Thyroid gland (tissue), 4 donors: ENCODE measurements at places on chromosomes 12 and 14. TPM values are rescaled to one million over a fixed set of nuclear protein-coding genes. Genes with fewer than 3 reads are reported as not detected.
A peak's percentile ranks its signal among the peaks of the same experiment; 100 is the strongest.

PLEK2 gene
- total RNA-seq: 66.2 TPM

PRIMA1 gene
- total RNA-seq: 0.33 TPM

INHBE gene
- not detected for total RNA-seq

MAGOHB gene
- total RNA-seq: 13.9 TPM

RAB3IP gene
- total RNA-seq: 25.2 TPM

LMO3 gene
- 196 TPM for total RNA-seq

GPR68 gene
- total RNA-seq: not detected

DNA sequence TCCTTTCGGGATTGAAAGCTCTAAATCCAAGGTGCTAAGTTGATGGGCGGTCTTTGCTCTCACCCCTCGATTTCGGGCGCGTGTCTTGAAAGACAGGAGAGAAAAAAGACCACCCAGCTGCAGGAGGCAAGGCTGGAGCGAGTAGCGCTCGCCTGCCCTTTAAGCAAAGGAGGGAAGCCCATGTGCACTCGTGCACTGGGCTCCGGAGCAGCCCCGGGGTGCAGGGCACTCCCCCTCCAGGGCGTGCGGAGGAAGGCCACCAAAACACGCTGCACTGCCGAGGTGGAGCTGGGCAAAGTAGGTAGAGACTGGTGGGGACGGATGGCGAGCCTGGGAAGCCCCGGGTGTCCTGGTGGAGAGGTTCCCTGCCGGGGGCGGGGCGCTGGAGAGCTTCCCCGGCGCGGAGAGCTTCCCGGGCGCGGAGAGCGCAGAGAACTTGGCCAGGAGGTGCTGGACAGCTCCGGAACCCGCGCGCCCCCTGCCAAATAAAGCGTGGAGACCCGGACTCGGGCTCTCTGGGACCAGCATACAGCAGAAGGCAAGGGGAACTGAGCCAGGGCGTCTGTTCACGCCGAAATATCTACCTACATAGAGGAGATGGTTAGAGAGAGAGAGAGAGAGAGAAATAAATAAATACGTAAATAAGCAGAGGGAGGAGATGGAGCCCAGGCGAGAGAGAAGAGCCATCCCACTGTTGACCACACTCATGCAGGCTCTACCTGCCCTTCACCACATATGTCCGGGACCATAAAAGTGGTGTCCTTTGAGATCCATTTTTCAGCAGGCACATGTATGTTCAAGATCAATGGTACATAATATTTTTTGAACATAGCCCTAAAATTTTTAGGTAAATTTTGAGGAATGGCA, 662 bp upstream of the NELL2 start:
- DNase-seq: peak; percentile 61

DNA sequence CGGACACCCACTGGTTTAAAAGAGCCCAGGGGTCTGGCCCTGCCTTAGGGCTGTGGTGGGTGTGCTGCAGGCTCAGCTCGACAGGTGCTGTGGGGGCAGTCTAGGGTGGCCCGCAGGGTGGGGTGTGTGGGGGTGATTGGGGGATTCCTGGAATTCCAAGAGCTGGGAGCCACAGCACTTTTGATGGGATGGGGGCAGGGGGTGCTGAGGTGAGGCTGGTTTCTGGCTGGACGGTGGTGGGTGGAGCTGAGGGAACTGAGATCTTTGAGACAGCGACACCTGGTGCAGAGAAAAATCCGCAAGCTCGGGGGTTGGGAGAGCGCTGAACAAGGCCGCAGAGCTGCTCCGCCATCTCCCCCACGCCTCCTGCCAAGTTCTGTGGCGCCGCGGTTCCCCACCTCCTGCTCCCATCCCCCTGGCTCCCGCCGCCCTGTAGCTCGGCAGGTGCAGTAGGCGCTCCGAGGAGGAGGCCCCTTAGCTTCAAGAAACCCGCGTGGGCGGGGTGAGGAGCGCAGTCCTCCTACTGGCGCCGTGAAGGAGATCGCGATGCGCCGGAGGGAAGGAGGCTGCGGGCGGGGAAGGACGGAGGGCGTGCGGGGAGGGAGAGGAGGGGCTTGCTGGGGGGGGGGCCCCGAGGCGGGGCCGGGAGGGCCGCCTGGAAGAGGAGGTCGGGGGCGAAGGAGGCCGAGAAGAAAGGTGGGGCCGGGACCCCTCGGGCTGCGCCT, 1.3 kb upstream of the TEDC1 start:
- DNase-seq: peak; percentile 96

DNA sequence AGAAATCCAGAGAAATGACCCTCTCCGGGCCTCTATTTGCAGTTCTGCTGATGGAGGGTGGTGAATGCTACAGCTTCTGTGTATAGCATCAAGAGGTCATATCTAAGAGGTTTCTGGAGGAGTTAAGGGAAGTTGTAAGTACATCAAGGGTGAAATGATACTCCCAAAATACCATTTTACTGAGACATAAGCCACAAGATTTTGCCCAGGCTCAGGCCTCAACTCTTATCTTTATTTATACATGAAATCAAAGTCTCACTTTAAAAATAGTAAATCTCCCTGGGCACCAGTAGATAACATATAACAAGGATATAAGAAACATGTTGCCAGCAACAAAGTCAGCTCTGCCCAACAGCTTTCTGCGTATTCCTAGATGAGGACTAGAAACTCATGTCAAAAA, 40.4 kb downstream of the NIN start:
- no peak for DNase-seq

- DNase-seq: no peak
Observed at GRCh38 chr12:2733493-2734355, 61.0 kb upstream of the FKBP4 start.

- no peak for DNase-seq
Observed at GRCh38 chr14:104856869-104857860, 7.9 kb upstream of the CEP170B start.

GRCh38 chr12:70919176-70919575, 1.4 kb downstream of the PTPRR start:
- DNase-seq: no peak

DNA sequence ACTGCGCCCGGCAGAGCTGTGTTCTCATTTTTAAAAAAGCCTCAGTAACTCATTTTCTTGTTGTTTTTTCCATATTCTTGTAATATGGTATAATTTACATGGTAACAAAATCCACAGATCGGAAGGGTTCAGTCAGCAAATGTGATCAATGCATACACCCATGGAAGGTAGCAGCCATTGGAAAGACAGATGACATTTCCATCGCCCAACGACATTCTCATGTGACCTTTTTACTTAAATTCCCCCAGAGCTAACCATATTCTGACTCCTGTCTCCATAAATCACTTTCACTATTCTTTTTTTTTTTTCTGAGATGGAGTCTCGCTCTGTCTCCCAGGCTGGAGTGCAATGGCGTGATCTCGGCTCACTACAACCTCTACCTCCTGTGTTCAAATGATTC, 4.9 kb downstream of the PEBP1 start:
- no peak for DNase-seq

DNA sequence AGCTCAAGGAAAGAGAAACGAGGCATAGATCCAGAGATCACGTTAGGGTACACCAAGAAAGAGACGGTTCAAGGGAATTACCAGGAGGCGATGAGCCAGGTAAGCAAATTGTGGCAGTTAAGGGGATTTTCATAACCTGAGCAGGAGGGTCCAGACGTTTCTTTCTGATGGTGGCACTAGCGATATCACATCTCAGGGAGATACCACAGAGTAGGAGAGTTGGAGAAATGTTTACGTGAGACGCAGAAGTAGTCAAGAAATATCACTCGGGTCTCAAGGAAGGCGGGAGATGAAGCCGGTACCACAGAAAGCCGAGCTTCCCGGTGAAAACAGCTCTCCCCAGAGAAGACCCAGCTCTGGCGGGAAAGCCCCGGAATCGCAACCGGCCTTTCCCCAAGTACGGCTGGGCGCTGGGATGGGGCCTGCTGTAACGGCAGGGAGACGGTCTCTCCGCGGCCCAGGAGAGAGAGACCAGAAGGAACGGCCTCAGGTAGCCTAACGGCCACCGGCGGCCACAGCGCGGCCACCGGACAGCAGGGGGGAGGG, 485 bp downstream of the SENP1 start:
- DNase-seq: no peak

- no peak for DNase-seq
Observed at GRCh38 chr12:118175823-118176447, 40.0 kb downstream of the PEBP1 start.

DNA sequence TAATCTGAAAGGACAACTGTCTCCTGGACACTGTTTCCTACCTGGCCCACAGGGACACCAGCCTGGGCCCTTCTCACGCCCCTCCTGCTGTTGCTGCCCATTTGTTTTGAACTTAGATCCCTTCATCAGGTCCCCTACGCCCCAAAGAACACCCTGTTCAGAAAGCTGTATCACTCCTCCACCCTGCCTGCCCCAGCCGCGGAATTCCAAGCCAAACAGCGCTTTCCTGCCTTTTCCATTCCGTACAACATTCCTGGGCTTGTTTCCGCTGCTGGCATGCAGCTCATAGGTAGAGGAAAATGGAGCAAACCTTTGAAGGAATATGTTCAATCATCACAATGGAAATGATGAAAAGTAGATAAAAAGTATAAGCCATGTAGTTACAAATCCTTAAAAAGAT, 12.8 kb upstream of the GSG1 start:
- no peak for DNase-seq

- DNase-seq: no peak
Observed at GRCh38 chr12:53970451-53970850, 2.5 kb upstream of the HOXC11 start.

- DNase-seq: no peak
Observed at GRCh38 chr12:59432057-59432456, 163.8 kb upstream of the SLC16A7 start.
